Prostate gland (tissue), 2 donors: ENCODE measurements at places on chromosomes 2 and 18.

DNA sequence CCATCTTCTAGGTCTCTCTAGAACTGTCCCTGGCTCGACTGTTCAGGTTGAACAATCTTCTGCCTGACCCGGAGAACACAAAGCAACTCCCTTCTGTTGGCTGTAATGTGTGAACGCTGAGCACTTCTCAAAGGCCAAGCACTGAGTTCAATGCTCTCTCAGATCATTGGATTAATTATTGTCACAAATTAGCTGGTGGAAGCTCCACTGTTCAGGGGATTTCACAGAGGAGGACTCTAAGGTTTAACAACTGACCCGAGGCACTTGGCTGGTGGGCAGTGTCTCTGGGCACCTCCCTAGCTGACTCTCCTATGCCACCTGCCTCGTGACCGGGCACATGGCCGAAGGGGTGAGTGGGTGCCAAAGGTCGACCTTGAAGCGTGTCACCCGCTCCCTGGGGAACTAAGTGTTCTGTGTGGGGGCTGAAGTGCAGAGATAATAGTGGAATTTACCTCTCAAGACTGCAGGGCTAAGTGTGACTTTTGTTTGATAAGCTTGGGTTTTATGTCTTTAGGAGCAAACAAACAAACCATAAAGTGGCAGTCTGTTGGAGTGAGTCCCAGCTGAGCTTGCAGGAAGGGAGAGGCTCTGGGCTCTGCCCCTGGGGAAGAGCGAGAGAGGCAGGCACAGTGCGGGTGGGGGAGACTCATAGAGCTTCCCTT lies 64.8 kb downstream of the BCL2L11 start:
- DNase-seq = peak; percentile 70

DNA sequence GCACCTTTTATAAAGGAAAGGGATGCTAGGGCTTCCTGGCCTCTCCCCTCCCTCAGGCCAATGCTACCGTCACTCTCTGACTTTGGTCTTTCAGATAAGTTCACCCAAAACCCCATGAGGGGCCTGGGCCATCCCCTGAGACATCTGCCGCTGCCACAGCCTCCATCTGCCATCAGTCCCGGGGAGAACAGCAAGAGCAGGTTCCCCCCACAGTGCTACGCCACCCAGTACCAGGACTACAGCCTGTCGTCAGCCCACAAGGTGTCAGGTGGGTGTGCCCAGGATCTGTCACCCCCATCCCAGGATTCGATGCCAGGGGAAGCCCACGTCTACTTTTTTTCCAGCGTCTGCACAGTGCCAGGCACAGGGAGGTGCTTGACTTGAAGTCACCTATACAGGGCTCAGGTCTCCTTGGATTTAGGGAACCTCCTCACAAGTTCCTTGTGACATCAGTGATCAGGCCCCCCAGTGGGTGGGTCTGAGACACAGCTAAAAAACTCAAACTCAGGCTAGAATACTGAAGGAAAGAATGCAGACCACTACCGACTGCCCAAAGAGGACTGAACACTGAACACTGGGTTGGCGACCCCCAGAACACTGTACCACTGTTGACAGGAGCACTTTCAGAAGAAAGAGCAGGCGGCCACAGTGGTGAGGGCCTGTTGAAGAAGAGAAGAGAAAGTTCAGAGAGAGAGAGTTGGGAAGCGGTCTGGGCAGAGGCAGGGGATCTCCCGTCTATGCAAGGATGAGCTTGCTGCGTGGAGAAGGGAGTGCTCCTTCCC lies 85.3 kb downstream of the EPAS1 start:
- DNase-seq = no peak

DNA sequence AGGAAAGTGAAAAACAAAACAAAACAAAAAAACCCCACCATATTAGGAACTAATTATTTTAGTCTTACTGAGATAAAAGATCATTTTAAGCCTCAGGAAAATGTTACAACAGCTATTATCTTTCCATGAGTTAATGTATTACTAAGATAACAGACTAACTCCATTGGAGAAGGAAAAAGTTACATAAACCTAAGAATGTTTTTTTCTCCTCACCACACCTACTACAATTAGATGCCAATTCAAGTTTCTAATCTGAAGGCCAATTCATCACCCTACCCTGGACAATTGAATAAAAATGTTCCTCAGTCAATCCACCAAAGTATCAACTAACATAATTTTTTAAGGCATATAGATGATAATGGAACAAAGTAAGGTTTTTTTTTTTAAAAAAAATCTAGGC lies 10.2 kb upstream of the GFPT1 start:
- no peak for DNase-seq

- DNase-seq = no peak
Measured at GRCh38 chr2:141464995-141465394, 665.8 kb downstream of the LRP1B start.

- no peak for DNase-seq
Measured at GRCh38 chr2:70089983-70090525, 2.8 kb downstream of the PCBP1 start.
